Stimulated activated CD8-positive, alpha-beta memory T cell treated with anti-CD3 and anti-CD28 coated beads, Interleukin-4, amount 100 ng/mL, for 4 hours (primary cell): ENCODE measurements at places on chromosomes 12 and 14.

- DNase-seq: no peak
Observed at GRCh38 chr12:78018939-78019338, 188.2 kb downstream of the NAV3 start.

GRCh38 chr12:132432126-132432705 is 57.7 kb upstream of the FBRSL1 start:
- DNase-seq: no peak

GRCh38 chr12:19066475-19067001 is 63.0 kb upstream of the PLEKHA5 start:
- no peak for DNase-seq

- no peak for DNase-seq
Observed at GRCh38 chr14:50344876-50345563, 32.9 kb downstream of the DMAC2L start.

DNA sequence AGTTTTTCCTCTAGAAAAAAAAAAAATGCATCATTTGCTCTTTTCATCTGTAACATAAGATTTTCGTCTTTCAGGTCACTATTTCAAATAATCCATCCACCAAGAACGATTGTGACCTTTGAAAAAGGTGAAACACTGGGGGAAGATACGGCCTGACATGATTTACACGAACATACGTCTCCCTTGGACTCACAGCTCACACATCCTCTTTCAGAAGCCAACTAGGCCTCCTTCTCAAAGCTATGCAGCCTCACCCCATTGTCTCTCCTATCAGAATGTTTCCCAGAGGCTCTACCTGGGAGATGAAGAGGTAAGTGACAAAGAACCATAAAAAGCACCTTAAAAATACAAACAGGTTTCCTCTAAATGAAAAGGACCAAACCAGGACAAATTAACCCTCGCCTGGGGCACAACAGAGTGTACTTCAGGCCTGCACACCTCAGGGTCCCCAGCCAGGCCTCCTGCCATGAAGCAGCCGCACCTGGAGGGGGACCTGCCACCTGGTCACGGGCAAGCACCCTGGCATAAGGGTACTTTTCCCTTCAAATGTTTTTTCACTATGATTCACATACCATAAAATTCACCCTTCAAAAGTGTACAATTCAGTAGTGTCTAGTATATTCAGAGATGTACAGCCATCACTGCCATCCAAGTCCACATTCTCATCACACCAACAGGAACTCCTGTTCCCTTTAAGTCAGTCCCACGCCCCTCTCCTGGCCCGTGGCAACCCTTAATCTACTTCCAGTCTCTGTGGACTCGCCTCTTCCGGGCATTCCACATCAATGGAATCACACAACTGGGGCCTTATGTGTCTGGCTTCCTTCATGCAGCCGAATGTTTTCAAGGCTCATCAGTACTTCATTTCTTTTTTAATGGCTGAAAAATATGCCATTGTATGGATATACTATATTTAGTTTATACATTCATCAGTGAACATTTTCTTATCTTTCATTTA is 5.4 kb downstream of the SLC15A4 start:
- no peak for DNase-seq

GRCh38 chr12:5013266-5013730 is 30.4 kb upstream of the KCNA5 start:
- no peak for DNase-seq

GRCh38 chr12:132159555-132160003 is 15.3 kb downstream of the NOC4L start:
- DNase-seq: no peak

DNA sequence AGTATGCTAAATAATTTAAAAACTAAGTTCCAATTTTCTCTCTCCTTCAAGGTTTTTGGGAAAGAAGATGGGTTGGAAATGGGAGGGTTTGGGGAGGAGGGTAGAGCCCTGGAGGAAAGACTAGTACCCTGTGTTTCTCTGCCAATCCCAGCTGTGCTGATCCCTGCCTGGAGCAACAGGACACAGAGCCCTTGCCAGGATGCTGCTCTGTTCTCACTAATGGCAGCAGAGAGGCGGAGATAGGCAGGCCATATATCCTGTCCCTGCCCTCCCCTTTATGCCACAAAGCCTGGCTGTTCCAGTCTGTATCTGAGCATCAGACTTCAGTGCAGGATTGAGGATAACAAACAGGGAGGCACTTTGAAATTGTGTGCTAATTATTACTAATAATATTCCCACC is 99.0 kb downstream of the C12orf75 start:
- DNase-seq: no peak

DNA sequence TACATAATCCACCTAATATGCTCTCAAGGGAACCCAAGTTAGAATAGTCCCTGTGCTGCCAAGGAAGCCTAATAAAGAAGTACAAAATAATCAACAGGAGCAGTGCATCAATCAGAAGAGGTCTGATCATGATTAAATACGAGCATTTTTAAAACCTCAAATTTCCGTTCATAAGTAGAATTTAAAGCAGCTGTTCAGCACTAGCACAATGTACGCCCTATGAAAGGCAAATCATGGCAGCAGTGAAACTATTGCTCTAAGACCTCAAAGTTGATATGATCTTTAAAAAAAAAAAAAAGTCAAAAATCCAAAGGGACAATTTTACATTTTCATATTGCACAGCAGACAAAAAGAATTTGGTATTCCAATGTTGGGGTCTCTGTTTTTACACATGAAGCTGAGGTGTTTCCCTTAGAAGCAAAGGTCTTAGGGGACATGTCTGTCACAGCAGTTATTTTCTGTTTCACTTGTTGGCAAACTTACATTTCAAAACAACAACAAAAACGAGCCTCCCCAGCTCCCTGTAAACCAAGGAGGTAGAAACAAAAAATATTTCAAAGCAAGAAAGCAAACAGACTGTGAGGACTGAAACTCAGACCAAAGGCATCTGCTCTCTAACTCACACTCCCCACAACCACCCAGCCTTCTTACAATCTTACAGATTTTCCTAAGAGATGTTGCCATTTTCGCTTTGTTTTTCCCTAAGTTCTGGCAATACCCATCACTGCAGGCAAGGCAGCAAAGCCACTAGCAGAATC is 28.2 kb downstream of the SOX5 start:
- no peak for DNase-seq

GRCh38 chr12:48813465-48814261 is 4.6 kb upstream of the CACNB3 start:
- no peak for DNase-seq

DNA sequence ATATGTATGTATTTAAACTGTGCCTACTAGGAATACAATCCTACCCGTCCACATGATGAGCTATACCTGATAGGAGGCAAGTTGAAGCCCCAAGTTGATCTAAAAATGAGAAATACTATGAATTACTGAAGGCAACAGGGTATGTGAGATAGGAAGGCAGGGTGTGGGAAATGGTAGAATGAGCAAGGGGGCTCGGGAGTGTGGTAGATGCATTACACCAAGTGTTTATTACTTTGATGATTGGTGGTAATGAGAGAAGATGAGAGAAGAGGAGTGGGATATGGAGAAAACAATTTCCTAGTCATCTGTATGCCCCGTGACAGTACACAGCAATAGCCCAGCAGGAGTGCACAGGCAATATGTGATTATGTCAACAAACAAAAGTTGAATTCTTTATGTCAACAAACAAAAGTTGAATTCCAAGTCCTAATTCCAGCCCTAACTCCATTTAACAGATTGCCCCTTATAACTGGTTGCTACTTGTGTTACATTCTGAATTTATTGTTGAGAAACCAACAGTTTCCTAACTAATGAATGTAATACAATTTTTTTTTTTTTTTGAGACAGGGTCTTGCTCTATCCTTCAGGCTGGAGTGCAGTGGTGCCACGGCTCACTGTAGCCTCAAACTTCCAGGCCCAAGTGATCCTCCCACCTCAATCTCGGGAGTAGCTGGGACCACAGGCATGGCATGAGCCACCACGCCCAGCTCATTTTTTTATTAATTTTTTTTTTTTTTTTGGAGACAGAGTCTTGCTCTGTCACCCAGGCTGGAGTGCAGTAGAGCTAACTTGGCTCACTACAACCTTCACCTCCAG is 2.5 kb downstream of the LPCAT3 start:
- no peak for DNase-seq
